ENCODE measurements at places on chromosomes 4 and X.

- no peak for DNase-seq
Observed at GRCh38 chrX:44244008-44244407, 99.5 kb downstream of the EFHC2 start.

DNA sequence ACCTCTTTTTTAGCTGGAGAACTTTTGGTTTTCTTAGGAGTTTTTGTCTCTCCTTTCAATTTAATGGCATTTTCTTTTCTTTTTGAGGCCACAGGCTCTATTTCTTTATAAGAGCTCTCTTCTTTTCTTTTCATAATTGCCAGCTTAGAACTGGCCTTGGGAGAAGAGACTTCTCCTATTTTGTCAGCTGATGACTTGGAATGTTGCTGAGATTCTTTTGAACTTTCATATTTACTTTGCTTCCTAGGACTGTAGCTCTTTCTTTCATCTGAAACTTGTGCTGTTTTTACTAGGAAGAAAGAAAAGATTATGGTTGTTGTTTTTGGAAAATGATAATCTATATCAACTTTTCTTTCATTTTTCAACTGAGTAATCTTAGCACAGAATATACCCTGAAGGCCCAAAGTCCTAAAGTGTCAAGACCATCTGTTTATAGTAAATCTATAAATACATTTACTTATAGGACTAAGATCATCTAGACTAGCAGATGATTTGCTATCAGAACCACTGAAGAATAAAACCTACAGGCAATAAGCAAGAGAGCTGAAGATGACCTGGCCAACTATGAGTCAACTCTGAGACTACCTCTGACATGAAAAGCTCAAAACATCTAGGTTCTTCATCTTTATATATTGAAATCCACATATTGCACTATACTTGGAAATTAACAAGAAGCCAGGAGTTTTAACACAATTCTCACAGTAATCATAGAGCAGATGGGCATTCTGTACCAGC lies 45.6 kb downstream of the RFC1 start:
- DNase-seq, result no peak

- DNase-seq, result no peak
Observed at GRCh38 chr4:176981551-176981950, 188.8 kb upstream of the VEGFC start.

GRCh38 chr4:183790661-183791060 lies 114.4 kb upstream of the STOX2 start:
- DNase-seq, result no peak

- DNase-seq, result no peak
Observed at GRCh38 chr4:141763374-141763773, 127.0 kb downstream of the IL15 start.

DNA sequence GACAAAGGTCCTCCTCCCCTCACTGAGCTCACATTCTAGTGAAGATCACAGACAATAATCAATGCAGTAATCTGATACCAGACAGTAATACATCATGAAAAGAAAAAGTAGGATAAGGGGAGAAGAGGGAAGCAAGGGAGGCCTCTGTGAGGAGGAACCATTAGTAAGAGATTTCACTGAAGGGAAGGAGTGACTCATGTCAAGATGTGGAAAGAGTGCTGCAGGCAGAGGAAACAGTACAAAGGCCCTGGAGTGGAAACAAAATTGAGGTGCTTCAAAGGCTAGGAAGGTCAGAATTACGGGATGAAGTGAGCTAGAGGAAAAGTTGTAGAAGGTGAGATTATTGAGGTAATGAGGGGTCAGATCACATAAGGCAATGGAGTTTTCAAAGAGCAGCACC lies 38.1 kb downstream of the LAMTOR3 start:
- DNase-seq, result no peak

- DNase-seq, result no peak
Observed at GRCh38 chr4:31104043-31104442, 383.9 kb downstream of the PCDH7 start.

DNA sequence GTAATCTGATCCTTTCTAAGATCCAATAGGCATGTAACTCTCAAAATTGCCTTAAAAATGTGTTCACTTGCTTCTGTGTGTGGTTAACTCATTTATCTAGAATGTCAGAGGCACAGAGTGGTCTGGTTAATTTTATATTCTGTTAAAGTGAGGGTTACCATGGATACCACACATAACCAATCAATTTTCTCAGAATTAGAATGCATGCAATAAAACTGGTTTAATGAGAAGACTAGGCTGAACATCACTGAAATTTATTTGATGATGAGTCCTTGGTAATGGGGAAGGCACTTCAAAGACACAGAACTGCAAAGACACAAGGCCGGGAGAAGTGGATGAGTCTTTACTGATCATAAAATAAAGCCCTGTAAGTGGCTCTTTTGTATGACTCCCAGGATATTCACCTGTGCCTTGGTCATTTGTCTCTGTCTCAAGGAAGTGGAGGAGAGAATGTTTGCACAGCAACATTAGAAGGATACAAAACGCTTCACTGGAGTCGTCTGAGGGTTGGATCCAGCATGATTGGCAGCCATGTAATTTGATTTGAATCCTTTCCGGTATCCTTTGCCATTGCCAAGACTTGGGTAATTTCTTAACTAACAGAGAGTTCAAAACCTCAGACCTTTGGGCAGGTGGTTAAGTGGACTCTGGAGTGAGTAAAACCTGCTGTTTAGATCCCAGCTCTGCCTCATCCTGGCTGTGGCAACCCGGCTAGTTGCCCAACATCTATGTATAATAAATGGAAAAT lies 94.0 kb upstream of the RBPJ start:
- DNase-seq, result no peak

DNA sequence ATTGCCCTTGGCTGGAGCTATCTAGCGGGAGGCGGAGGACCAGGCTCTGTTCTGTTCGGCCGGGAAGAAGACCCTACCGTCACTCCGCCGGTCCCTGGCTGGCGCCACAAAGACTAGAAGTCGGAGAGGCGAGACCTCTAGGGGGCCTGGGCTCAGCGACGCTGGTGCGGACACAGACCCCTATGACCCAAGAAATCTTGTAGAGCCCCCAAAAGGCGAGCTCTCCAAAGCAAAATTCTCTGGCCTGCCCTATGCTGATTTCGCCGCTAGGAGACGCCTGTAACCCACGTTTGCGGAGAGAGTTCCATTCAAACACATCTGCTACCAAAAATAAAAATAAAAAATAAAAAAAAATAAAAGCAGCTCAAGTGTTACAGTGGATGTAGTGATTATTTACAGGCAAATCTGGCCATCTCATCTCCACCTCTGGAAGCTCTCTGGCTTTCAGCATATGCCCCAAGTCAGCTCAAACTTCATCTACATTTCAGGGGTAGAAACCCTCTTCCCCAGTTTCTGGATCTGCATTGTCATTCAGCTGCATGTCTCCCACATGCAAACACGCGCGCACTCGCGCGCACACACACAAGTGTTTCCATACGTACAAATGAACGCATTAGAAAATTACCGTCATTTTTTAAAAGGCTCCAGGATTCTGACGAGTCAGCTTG lies 2.4 kb upstream of the PCDH10 start:
- DNase-seq, result peak; percentile 49

- no peak for DNase-seq
Observed at GRCh38 chr4:95889662-95890061, 49.8 kb downstream of the PDHA2 start.

- DNase-seq, result no peak
Observed at GRCh38 chrX:15600745-15601144, at the start of gene ACE2. Gene ACE2 (minus strand): TSS chrX:15600960. CDS start chrX:15600911, 49 bp downstream.

DNA sequence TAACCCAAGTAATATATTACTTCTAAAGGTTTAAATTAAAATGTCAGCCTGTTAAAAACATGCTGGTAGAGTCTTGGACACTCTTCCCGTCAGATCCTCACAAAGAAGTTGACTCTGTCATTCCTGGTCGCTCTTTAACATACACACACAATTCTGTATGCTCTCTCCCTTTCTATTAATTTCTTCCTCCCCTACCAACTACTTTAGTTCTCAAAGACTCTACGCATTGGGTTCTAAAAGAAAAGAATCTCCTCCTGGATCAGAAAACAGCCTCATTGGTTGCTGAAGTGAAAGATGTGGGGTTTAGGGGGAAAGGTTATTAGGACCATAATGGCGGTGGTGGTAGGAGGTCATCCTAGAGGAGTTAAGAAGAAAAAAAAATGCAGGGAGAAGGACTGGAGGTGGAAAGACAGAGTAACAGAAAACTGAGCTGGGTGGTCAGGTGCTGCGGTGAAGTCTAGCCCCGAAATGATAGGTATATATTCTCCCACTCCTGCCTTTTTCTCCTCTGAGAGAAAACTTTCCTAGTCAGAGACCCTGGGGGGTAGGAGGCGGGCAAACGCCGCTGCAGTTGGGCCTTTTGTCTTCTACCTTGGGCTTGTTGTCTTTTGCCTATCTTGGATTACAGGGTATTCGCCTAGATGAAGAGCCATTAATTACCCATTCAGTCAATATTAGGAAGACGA lies 5.2 kb upstream of the PITX2 start:
- no peak for DNase-seq

DNA sequence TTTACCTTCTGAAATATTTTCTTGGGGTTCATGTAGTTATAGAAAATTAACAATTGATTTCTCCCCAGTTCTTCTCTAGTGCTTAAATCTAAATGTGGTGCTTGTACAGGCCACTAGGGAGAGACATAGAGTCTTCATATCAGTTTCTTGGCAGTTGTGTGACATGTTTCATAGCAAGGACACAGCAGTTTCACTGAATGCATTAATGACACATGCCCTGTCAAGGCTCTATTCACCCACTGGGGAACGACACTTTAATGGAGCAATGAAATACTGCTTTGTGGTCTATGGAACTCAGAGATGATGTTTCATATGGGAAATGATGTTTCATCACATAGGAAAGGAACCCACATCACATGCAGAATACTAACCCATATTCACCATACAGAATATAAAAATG lies 2.8 kb downstream of the VEGFC start:
- DNase-seq, result no peak
